Kidney capillary endothelial cell (primary cell): ENCODE measurements at places on chromosomes 7 and 10.

- DNase-seq = no peak
Observed at GRCh38 chr7:128259131-128260061, 18.3 kb downstream of the LEP start.

GRCh38 chr10:71648933-71649320 is 70.7 kb downstream of the C10orf105 start:
- no peak for DNase-seq

- no peak for DNase-seq
Observed at GRCh38 chr10:106919871-106920282, 244.6 kb downstream of the SORCS1 start.

DNA sequence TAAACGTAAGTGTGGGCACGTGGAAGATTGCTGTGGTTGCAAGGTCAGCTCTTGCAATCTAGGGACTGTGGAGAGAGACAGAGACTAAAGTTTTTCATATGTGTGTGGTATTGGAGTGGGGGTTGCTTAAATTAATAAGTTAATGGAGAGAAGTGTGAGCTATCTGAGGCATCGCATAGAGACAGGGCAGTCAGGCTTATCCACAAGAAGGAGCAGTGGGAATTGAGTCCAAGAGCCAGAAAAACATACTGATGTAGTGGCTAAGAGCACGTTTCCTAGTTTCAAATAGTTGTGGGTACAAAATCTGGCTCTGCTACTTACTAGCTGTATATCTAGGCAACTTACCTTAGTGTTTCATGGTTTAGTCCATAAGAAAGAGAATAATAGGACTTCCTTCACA is 65.8 kb downstream of the SORCS3 start:
- no peak for DNase-seq

GRCh38 chr7:1593091-1593866 is 23.4 kb upstream of the PSMG3 start:
- DNase-seq = no peak

GRCh38 chr10:81013771-81014170 is 476.1 kb downstream of the SH2D4B start:
- DNase-seq = no peak

DNA sequence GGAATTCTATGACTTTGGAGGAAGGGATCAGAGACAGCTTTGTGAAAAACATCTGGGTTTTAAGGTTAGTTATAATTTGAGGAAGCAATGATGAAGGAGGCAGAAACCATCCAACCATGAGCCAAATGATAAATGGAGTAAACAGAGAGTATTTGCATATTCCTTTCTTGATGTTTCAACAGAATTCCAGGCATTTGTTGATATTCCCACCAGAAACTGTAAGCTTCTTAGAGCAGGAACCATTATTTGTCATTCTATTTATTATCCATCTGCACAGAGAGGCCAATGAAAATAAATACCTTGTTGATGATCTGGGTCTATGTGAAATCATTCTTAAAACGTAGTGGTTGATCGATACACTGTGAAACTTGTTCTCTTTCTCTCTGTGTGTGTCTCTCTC is 715.3 kb downstream of the INHBA start:
- no peak for DNase-seq

DNA sequence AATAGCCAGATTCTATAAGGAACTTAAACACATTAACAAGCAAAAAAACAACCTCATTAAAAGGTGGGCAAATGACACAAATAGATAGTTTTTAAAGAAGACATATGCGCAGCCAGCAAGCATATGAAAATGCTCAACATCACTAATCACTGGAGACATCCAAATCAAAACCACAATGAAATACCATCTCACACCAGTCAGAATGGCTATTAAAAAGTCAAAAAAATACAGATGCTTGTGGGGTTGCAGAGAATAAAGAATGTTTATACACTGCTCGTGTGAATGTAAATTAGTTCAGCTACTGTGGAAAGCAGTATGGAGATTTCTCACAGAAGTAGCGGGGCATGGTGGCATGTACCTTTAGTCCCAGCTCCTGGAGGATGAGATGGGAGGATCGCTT is 164.0 kb downstream of the CHRM2 start:
- no peak for DNase-seq

- no peak for DNase-seq
Observed at GRCh38 chr10:118499186-118499585, 96.3 kb downstream of the PRLHR start.
